ENCODE measurements at places on chromosomes 5 and 9.

GRCh38 chr5:87311405-87312279, 44.0 kb downstream of the RASA1 start:
- no peak for DNase-seq

- peak; percentile 83 for DNase-seq
These were observed 52.3 kb upstream of the FAM120AOS start for GRCh38 chr9:93505541-93506132.

GRCh38 chr9:84670138-84671041, 861 bp downstream of the NTRK2 start:
- DNase-seq: no peak

DNA sequence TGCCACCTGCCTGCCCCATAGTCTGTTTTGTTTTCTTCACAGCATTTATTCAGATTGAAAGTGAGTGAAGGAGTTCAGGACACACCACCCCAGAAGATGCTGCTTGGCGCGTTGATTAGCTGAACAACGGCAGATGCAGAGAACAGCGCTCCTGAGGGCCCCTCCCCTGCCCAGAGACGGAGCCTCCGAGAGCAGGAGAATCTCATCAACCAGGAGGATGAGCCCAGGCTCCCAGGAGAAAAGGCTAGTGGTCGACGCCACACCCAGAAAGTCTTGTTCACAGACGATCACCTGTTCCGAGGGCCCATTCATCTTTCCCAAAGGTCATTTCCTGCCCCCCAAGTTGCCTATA, 180.4 kb upstream of the PPP1R26 start:
- no peak for DNase-seq

DNA sequence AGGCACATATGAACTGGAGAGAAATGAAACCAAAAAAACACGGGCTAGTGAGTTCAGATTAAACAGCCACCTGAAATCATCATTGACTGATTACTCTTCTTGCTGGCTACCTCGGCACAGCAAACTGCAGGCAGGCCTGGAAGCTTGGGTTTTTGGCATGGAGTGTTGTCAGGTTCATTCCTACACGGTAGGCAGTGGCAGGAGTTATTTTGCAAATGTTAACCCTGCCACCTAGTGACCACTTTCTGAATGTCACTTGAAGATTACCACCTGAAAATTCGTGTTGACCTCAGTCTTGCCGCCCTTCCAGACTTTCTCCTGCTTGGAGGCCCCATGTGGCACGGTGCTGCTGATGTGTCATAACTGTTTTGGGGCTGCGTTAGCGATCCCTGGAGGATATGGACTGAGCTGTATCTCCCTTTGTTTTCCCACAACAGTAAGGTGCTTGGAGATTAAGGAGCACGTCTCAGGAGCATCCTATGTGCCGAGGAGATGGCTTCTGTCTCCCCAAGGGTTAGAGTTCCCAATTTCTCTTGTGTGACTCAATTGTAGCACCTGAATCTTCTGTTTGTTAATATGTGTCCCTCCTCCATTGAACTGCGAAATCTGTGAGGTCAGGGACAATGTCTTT, 12.7 kb upstream of the CD180 start:
- peak; percentile 83 for DNase-seq

GRCh38 chr5:14674983-14675854, 10.7 kb downstream of the OTULIN start:
- DNase-seq: no peak

- DNase-seq: no peak
These were observed 62.8 kb upstream of the TLX3 start for GRCh38 chr5:171246231-171246630.

DNA sequence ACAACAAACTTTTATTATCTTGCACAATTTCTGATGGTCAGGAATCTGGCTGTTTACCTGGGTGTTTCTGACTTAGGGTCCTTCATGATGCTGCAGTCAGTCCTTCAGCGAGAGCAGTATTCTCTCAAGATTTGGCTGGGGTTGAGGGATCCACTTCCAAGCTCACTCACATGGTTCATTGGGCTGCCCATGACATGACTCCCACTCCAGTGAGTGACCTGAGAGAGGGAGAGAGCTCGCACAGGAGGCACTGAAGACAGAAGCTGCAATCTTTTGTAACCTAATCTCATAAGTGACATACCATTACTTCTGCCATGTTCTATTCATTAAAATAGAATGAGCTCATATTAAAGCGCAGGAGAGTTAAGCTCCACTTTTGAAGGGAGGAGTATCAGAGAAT, 212.6 kb downstream of the SPATA31D1 start:
- no peak for DNase-seq

- DNase-seq: peak; percentile 43
These were observed 49.5 kb downstream of the C5orf22 start for GRCh38 chr5:31581498-31582099.

DNA sequence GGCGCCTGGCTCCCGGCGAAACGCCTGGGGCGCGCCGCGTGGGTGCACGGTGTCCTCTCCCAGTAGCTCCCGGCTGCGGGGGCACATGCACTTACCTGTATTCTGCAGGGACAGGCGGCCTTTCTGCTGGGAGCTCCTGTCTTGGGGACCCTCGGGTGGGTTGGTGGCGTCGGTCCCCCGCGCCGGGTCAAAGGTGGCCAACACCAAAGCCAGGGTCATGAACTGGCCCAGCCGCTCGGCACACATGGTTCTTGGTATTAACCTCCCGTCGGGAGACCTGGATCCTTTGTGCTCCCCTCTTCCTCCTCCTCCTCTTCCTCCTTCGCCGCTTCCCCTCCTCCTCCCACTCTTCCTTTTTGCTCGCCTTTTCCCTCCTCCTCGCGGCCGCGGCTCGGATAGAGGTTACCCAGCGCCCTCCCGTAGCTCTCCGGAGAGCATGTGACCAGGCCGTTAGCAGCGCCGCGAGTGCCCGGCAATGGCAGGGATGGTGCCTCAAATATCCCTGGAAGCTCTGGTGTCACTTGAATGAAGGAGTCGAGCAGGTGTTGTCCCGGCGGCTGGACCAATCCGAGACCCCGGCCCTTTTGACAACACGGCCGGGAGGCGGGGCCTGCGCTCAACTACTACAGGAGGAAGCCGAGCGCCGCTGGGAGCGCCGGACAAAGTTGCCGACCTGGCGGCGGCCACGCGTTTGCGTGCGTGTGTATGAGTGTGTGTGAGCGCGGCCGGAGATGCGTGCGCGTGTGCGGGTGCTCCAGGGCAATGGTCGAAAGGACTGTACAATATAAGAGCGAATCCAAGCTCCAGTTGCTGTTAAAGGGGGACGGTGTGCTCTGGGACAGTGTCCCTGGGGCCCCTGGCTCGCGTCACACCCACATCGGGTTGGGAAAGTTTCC, at the start of gene STC2:
Gene STC2, minus strand, starts transcription at position 467 of the 896 bp plus-strand sequence. Its CDS starts 221 bp downstream, at position 246.
- no peak for DNase-seq

All from inflammatory macrophage (primary cell).